ENCODE measurements at places on chromosomes 13 and 19. TPM values are rescaled to one million over a fixed set of nuclear protein-coding genes. Genes with fewer than 3 reads are reported as not detected.

MYBPC2 gene
- polyA plus RNA-seq = 0.62 TPM

ZNF91 gene
- polyA plus RNA-seq = 63.2 TPM

IZUMO2 gene
- not detected for polyA plus RNA-seq

LILRB4 gene
- polyA plus RNA-seq = 15.5 TPM

PPM1N gene
- 2.1 TPM for polyA plus RNA-seq

RPS28 gene
- 344 TPM for polyA plus RNA-seq

SLC10A2 gene
- not detected for polyA plus RNA-seq

SYCN gene
- not detected for polyA plus RNA-seq
